ENCODE measurements at places on chromosomes 2 and 18. TPM values are rescaled to one million over a fixed set of nuclear protein-coding genes. Genes with fewer than 3 reads are reported as not detected.
A peak's percentile ranks its signal among the peaks of the same experiment; 100 is the strongest.

- DNase-seq: no peak
Measured at GRCh38 chr2:197851451-197851850, 47.1 kb downstream of the PLCL1 start.

DNA sequence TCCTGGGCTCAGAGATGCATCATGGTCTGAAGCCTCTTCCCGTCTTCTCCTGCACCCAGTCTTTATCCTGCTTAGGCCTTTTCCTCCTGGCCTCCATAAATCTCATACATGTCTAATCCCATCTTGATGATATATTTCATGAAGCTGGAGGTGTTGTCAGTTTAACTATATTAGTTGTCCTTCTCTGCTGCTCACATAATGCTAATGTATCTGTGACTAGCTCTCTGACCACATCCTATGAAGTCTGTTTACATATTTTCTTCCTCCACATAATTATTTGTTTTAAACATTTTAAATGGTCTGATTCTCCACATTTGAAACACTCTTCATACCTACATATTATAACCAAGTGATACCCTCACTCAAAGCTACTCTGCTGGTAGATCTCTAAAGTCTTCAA lies 315.2 kb upstream of the RND3 start:
- no peak for DNase-seq

GRCh38 chr2:47196499-47196898 lies 41.4 kb upstream of the STPG4 start:
- DNase-seq: no peak

GRCh38 chr2:134819334-134819733 lies 19.1 kb upstream of the ACMSD start:
- DNase-seq: no peak

- DNase-seq: no peak
Measured at GRCh38 chr2:234469251-234469845, 27.5 kb downstream of the ARL4C start.

DNA sequence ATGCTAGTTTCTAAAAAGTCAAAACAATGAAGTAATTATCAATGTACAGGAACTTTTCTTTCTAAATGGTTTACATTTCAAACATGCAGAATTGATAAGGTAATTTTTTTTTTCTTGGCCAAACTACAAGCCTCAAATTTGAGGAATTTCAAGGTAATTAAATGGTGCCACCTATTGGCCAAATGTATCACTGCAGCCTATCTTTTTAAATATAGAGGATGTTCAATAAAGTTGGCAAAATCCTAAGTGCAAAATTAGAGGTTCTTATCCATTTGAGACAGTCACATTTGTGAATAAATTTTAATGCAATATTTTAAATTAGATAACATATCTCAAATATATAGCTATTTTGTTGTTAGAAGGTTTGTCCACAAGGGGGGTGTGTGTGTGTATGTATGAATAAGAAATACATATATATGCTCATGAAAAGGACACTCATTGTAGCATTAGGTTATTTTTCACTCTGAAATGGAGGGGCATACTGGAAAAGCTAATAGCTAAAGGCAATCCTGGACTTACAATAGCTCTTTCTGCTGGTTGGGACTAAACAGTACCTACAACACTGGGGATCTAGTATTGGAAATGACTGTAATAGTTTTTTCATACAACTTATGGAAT lies 26.2 kb downstream of the MMADHC start:
- no peak for DNase-seq

DNA sequence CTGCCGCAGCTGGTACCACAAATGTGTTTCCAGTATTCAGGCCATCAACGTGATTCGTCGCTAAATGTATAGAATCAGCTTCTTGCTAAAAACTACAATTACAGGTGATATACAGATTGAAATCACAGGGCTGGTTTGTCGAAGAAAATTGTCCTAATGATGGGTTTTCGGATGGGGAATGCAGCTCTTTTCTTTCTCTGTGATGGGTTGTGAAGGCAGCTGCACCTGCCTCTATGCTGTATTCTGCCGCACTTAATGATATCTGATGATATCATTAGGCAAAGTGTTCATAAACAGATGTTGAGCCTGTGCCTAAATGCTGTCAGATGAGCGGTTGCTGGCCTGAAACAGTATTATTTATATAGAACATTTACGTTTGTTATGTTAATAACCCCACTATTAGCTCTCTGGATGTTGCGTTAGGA lies 218.1 kb downstream of the ARHGAP15 start:
- peak; percentile 6 for DNase-seq

DNA sequence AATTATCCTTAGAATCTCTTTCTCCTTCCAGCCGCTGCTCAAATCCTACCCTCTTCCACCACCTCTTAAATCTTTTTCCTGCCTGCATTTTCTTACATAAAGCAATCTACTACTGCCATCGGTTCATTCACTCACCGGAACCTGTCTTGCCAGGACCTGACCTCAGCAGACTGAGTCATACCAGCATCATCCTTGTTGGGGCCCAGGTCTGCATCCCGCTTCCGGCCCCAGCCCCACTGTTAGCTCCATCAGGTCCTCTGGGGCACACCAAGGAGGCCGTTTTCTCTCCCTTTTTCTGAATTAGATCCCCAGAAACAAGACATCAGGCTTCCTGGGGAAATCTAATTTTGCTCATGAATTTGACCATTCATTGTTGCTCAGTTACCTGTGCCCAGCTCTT lies 42.7 kb upstream of the TGFA start:
- no peak for DNase-seq

DNA sequence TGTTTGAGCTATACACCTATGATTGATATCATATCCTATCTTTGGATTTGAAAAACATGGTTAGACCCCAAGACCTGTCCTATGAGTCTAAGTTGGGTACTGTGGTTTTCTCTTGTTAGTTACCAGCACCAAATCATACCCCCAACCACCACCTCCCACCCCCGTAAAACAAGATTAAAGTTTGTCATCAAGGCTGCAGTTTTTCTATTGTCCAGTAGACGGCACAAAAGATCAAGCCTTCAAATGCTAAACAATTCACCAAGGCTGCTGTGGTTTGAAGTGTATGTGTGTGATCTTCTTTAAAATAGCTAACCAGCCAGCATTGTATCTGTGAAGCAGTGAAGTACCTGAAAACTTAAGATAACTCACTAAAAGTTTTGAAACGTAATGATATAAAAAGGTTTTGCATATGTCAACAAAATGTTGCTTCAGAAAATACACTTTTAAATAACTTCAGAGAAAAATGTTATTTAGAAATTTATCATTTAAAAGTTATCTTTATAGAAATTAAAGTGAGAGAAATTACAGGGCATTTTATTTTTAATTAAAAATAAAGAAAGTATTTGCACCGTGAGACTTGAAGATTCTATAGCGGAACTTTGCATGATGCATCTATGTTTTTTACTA lies 5.8 kb upstream of the MEIS1 start:
- DNase-seq: no peak

- no peak for DNase-seq
Measured at GRCh38 chr2:167939514-167940345, 307.7 kb downstream of the STK39 start.

- DNase-seq: no peak
Measured at GRCh38 chr2:18836436-18836835, 247.1 kb upstream of the NT5C1B start.

DNA sequence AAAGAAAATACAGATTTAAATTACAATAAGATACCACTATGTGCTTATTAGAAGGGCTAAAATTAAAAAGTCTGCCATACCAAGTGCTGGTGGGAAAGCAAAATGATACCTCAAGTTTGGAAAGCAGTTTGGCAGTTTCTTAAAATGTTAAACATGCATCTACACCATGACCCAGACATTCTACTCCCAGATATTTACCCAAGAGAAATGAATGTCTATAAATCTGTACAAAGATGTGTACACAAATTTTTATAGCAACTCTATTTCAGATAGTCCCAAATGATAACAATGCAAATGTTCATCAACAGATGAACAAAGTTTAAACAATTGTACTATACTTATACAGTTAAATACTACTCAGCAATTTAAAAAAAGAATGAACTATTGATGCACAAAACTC lies 7.1 kb upstream of the DSG4 start:
- DNase-seq: no peak

GRCh38 chr2:71788601-71789240 lies 335.4 kb downstream of the DYSF start:
- no peak for DNase-seq

- no peak for DNase-seq
Measured at GRCh38 chr18:63198098-63198760, 121.3 kb downstream of the BCL2 start.

DNA sequence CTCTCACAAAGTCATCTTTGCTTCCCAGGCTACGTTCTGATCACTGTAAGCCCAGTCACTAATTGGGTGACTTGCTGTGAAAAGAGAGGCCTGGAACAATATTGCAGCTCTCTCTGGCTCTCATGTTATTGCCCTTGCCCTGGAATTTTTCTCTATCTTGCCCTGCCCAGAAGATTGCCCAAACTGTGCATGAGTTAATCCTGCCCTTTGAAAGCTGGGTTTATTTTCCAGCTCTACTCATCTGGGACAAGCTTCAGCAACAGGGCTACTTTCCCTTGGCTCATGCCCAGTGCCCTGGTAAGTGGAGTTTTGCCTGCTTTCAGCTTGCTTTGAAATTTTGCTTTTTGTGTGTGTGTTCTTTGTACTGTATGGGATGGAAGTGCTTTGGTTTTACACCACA lies 6.9 kb upstream of the EHBP1 start:
- no peak for DNase-seq

GRCh38 chr2:32008805-32009515 lies 1.8 kb downstream of the MEMO1 start:
- peak; percentile 62 for DNase-seq

DNA sequence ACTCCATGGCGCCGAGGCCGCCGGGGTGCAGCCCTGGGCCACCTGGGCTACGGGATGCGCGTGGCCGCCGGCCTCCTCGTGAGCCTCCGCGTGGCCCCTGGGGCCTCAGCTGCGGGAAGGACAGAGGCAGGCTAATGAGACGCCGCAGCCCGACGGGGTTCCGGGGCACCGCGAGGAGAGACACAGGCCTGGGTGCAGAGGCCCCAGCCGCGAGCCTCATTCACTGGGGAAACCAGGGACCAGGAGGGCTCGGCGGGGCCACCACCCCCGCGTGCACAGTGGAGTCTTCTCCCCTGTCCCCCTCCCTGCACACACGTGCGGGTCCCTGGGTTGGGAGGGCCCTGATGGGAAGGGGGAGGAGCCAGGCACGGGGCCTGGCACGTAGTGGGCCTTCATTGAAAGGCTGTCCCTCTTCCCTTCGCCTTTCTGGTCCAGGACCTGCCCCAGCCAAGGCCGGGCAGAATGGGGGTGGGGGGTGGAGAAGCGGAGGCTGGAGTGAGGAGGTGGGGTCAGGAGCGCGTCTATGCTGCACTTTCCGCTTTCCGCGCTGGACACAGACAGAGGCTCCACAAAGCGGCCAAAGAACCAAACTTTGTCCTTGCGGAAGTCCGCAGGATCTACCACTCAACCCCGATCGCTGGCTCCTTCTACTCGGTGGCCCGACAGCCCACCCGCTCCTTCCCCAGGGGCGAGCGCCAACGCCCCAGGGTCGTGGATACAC lies 9.1 kb downstream of the ALPP start:
- DNase-seq: no peak

DNA sequence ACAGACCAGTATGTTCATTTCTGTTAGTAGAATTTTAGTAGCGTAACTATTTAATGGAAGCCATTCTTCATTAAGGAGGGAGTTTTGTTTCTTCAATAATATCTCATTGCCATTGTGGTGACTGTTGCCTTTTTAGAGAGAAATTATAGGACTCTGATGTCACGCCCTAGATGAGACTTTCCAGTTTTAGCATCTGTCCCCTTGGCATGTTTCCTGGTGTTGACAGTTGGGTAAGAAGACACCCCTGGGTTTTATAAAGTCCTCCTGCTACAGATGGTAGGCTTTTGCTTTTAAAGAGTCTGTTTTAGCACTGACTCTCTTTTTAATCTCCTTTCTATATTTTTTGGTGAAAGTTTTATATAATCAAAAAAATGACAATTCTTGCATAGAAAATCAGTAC lies 41.9 kb downstream of the KCNJ3 start:
- DNase-seq: no peak

- no peak for DNase-seq
Measured at GRCh38 chr2:4130651-4131050, 427.3 kb downstream of the DCDC2C start.

DNA sequence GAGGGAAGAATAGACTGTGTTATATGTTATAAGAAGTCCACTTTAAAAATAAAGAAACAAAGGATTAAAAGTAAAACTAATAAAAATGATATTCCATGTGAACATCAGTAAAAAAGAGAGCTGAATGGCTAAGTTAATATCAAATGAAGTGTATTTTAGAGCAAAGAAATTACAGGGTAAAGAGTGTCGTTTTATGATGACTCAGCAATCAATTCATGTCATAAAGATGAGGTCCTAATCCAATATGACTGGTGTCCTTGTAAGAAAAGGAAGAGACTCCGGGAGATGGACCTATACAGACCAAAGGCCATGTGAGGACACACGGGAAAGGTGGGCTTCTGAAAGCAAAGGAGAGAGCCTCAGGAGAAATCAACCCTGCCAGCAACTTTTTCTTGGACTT lies 615.5 kb upstream of the KLHL29 start:
- DNase-seq: no peak

DNA sequence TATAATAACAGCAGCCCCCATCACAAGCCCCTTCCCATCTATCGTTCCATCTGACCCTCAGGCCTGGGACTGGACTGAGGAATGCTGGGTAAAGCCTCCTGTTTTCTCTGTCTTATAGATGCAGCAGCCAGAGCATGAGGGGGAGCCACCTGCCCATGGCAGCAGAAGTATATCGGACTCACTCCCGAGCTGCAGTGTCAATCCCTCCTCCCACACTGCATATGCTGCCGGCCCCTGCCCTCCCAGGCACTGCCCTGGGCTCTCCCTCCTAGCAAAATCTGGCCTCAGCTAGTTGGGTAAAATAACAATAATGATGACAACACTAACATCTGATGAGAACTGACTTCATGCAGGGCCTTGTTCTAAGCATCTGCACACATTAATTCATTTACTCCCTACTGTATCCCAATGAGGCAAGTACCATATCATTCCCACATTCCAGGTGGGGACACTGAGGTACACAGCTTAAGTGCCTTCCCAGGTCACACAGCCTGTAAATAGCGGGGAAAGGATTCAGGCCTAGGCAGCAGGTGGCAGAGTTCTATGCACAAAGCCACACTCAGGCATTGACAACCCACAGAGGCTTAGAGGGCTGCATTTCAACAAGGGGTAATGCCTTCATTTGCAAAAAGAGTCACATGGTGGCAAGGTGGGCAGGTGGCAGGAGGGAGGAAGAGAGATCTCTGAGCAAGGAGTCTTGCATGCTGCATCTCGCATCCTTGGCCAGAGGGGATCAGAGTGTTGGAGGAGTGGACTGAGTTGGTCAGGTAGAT lies 190.0 kb downstream of the ZBTB7C start:
- DNase-seq: no peak

The SPATA3 gene
- not detected for total RNA-seq

The ODC1 gene
- 120 TPM for total RNA-seq

The STRN gene
- total RNA-seq: 5.8 TPM

The PLGLB1 gene
- 16.5 TPM for total RNA-seq

The FHL2 gene
- total RNA-seq: 118 TPM

The TEKT4 gene
- not detected for total RNA-seq

The DES gene
- 4,594 TPM for total RNA-seq

The CCDC150 gene
- 4.6 TPM for total RNA-seq

The ZNG1B gene
- total RNA-seq: 9.4 TPM

The UGT1A6 gene
- 184 TPM for total RNA-seq

The INHBB gene
- total RNA-seq: 2.2 TPM

The ABCA12 gene
- not detected for total RNA-seq

The NAT8 gene
- total RNA-seq: not detected

The PTPRN gene
- total RNA-seq: 5.0 TPM

The GEN1 gene
- 65.2 TPM for total RNA-seq

The DTNA gene
- 113 TPM for total RNA-seq
